ENCODE measurements at places on chromosomes 16 and 17.

- DNase-seq, result no peak
These were observed 244.6 kb upstream of the MAF start for GRCh38 chr16:79845033-79845733.

DNA sequence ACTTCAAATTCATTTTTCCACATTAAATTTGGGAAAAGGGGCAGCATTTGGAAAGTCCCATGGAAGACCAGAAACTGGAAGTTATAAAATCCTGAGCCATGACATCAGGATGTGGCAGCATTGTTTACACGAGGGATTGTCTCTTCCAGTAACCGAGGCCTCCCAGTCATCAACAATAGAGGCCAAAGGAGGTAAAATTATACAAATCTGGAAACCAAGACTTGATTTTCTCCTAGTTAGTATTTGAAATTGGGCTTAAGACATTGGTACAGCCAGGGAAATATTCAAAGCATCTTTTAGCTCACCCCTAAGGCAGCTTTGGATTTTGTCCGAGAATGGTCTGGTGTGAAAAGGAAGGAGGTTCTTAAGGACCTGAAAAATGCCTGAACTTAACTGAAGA is 251.6 kb upstream of the FOXF1 start:
- no peak for DNase-seq

DNA sequence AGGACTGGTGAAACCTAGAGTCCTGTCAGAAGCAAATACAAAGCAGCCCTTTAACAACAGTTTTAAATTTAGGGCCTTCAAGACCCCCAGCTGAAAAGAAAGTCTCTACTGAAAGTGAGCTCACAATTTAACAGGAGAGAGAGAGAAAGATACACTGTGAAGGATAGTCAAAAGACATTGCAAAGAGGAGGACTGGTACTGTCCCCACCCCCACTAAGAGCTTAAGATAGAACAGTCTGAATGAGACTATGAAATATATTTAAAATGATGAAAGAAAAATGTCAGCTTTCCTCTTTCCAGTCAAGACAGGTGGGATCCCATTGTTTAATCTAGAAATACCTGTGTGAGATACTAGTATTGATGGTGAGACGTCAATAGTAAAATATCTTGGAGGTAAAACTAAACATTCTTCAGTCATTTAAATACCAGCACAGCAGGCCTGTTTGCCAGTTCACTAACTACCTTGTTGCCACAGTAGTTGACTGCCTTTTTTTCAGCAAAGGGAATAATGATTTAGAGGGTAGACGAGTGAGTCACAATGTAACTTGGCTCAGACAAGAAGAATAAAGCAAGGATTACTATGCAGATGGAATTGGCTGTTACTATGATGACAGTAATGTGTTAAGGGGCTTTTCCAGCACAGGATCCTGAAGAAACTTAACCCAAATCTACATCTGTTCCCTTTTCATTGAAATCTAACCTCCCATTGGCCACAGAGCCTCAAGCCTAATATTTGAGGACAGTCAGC is 47.2 kb upstream of the RASL10B start:
- no peak for DNase-seq

DNA sequence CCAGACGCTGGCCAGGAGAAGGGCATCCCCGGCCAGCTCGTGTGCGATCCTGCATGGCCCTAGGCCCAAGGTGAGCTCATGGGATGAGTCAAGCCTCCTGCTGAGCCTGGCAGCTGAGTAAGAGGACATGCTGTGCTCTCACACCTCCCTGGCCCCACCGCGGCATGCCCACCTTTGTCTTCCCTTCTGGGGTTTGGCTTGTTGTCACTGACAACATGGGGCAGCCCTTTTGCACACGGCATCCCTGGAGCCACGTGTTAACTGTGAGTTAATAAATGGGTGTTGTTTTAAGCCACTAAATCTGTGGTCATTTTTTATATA is 8.9 kb upstream of the TNS4 start:
- DNase-seq, result no peak

GRCh38 chr16:47316442-47317015 is 144.3 kb downstream of the ITFG1 start:
- DNase-seq, result no peak

DNA sequence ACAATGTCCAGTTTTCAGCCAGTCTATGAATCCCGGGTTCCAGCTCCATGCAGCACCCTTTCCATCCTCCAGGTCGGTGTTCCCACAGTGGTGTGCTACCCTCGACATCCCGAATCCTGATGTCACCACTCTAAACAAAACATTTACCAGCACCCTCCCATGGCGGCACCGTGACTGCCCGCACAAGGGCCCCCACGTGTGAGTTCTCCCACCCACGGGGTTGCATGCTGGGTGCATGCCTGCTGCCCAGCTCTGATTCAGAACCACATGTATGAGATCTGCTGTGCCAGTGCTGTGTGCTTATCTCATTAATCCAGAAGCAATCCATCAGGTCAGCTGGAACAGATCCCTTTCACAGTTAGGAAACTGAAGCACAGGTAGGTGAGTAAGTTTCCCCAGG is 57.4 kb downstream of the C16orf78 start:
- no peak for DNase-seq

Data from NCI-H82 (cell line).